ENCODE measurements at places on chromosomes 3 and 15. TPM values are rescaled to one million over a fixed set of nuclear protein-coding genes. Genes with fewer than 3 reads are reported as not detected.

RTP1 gene
- not detected for total RNA-seq

CTXN2 gene
- not detected for total RNA-seq

PFN2 gene
- total RNA-seq = 9.0 TPM

CCR3 gene
- total RNA-seq = not detected

Data from naive thymus-derived CD4-positive, alpha-beta T cell (primary cell).